ENCODE measurements at places on chromosomes 6 and 20.
A peak's percentile ranks its signal among the peaks of the same experiment; 100 is the strongest.

GRCh38 chr20:44967207-44967807 is 995 bp downstream of the STK4 start:
- peak; percentile 60 for DNase-seq

DNA sequence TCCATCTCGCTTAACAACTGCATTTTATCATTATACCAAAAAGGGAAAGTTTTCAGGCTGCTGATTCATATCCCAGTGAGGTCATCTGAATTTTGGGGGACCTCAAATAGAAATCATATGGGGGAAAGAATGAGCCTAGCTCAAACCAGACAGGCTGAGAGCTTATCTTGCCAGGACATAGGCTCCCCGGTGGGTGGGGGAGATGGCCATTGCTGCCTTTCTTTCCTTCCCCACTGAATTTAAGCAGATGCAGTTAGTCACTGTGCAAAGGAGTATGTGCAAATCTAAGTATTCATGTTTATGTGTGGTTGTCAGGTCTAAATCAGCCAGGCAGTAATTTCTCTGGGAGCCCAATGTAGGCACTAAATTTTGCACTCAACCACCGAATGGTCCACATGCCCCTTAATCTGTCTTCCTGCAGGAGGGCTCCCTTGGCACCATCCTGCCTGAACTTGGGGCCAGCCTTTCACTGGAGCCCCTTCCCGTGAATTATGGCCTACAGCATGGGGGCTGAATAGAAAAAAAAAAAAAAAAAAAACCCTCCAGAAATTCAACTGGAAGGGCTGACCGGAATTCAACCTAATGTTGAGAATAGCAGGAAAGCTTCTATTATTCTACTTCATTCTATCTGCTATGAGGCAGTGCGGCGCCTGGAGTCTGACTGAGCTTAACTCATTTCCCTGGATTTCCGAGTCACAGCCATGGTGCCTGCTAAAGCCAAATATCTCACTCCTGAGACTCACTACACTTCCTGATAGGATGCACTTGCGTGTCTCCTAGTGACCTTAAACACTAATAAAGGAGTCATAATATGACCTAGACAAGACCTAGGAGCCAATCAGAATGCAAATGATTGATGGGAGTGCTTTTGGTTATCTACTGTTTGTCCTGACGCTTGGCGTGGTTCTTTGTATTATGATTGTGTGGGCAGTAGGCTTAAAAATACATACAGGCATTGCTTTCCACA is 161.5 kb upstream of the HEY2 start:
- no peak for DNase-seq

- DNase-seq: no peak
Observed at GRCh38 chr6:151175662-151176445, 63.9 kb upstream of the AKAP12 start.

- no peak for DNase-seq
Observed at GRCh38 chr6:66508433-66508832, 801.4 kb upstream of the EYS start.

DNA sequence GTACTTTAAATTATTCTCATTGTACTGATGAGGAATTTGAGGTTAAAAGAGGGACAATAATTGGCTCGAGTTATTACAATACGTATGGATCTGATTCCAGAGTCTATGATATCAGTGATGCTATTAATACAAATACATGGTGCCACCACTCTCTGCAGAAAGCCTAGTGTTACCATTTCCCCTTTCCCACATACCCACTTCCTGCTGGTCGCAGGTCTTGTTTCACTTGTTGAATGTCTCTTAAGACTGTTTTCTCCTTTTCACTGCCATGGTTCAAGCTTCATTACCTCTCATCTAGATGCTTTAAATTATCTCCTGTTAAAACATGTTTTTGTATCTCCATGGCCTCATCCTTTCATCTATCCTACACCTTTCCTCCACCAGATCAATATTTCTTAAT is 62.0 kb downstream of the FHL5 start:
- peak; percentile 13 for DNase-seq

Measured in MM.1S (cell line).